ENCODE measurements at places on chromosomes 7 and 10.

DNA sequence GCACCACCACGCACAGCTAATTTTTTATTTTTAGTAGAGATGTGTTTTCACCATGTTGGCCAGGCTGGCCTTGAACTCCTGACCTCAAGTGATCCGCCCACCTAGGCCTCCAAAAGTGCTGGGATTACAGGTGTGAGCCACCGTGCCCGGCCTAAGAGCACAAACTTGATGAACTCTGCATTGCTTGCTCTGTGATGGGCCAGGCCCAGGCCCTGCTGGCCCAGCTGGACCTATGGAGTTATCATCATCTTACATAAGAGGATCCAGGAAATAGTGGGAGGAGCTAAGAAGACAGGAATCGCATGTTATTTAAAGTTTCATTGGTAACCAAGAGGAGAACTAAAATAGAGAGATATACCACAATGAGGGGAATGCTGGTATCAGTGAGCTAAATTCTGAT, 86.9 kb downstream of the DAGLB start:
- no peak overlapping the region for H3K27ac ChIP-seq
- H3K4me1 ChIP-seq, result peaks cover 4% of the 10 kb centered on the region
- H3K27me3 ChIP-seq, result no peaks in the 10 kb centered on the region
- DNase-seq, result no peak
- H3K4me3 ChIP-seq, result no peak overlapping the region
- H3K36me3 ChIP-seq, result no peaks in the 10 kb centered on the region

DNA sequence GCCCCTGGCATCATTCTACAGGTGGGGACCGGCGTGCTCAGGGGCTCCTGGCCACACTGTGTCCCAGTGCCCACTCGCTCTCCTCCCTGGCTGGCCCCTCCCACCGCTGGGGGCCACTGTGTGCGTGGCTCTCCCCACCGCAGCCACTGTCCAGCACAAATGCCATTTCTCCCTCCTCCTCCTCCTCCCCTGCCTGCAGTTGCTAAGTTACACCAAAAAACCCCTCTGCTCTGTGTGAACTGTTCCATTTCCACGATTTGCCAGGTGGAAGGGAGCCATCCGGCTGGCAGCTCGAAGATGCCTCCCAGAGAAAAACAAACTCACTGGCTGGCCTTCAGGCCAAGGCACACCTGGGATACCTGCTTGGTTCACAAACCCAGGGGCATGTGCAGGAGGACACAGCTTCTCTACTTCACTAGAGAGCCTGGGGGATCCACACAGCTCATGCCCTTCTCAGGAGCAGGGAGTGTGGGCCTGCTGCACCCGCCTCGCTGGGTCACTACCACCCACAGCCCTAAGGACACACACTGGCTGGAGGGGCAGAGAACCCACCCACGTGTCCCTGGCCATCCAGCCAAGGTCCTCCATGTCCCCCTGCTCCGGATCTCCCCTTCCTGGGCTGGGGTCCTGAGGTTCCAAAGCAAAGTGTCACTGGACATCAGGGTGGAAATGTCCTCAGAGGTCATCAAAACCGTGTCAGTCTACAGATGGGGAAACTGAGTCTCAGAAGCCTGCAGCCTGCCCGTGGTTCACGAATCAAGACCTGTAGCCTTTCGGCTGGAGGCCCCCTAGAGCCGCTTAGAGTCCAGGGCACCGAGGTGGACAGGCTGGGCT, 1.7 kb downstream of the RASGEF1A start:
- peaks cover 14% of the 10 kb centered on the region for H3K4me1 ChIP-seq
- H3K36me3 ChIP-seq, result no peaks in the 10 kb centered on the region
- peak overlapping the region; percentile 52 for H3K4me3 ChIP-seq
- no peak for DNase-seq
- peaks cover 60% of the 10 kb centered on the region for H3K27me3 ChIP-seq

- H3K36me3 ChIP-seq, result no peaks in the 10 kb centered on the region
- H3K27ac ChIP-seq, result no peak overlapping the region
- DNase-seq, result no peak
- H3K4me3 ChIP-seq, result no peak overlapping the region
These were observed 58.2 kb downstream of the GPR141 start for GRCh38 chr7:37741776-37742175.

DNA sequence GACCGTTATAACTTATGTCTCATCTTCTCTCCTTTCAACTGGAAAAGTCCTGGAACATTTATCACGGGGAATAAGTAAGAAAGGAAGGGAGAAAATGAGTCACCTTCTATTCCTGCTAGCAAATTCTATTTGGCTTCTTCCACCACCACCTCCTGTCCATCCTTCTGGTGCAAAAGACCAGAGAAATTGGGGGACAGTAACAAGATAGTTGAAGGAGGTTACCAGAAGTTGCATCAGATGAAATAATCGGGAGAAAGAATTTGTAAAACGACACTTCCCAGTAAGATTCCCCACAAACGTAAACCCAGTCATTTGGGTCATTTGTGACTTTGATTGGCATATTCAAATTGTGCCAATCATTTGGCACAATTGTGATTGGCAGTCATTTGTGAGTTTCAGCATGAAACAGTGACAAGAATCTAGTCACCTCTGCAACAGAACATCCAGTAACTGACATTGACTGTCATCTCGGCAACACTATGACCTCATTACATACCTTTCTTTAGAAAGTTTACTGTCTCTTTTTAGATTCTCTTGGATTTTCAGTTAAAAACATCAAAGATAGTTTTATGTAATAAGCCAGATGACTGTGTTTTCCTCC, 51.3 kb upstream of the PIK3CG start:
- no peak overlapping the region for H3K4me3 ChIP-seq
- H3K4me1 ChIP-seq, result peaks cover 19% of the 10 kb centered on the region
- H3K36me3 ChIP-seq, result no peaks in the 10 kb centered on the region
- DNase-seq, result no peak
- H3K27ac ChIP-seq, result no peak overlapping the region
- no peaks in the 10 kb centered on the region for H3K27me3 ChIP-seq

GRCh38 chr10:24307696-24308485, 99.0 kb downstream of the KIAA1217 start:
- DNase-seq, result no peak
- H3K27me3 ChIP-seq, result no peaks in the 10 kb centered on the region
- no peaks in the 10 kb centered on the region for H3K36me3 ChIP-seq
- no peaks in the 10 kb centered on the region for H3K4me1 ChIP-seq

DNA sequence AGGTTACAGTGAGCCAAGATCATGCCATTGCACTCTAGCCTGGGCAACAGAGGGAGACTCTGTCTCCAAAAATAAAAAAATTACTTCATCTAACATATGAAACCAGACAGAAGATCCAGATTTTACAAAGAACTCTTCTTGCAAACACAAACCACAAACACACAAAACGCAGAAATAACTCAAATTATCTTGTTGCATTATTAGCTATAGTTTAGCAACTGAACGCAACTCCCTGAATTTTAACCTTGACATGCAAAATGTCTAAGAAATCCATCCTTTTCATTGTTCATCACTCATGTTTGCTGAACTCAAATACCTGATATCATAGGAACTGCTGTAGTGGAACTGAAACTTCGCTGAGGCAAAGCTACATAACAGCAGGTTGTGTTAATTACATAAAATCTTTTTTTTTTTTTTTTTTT, 64.1 kb downstream of the MICU1 start:
- no peak for DNase-seq
- H3K4me3 ChIP-seq, result no peak overlapping the region
- peaks cover 33% of the 10 kb centered on the region for H3K4me1 ChIP-seq
- H3K27ac ChIP-seq, result peak overlapping the region; percentile 81

- no peaks in the 10 kb centered on the region for H3K4me1 ChIP-seq
- no peak for DNase-seq
- H3K36me3 ChIP-seq, result no peaks in the 10 kb centered on the region
- no peak overlapping the region for H3K27ac ChIP-seq
- no peak overlapping the region for H3K4me3 ChIP-seq
These were observed 170.9 kb upstream of the SMIM30 start for GRCh38 chr7:113289140-113289740.

DNA sequence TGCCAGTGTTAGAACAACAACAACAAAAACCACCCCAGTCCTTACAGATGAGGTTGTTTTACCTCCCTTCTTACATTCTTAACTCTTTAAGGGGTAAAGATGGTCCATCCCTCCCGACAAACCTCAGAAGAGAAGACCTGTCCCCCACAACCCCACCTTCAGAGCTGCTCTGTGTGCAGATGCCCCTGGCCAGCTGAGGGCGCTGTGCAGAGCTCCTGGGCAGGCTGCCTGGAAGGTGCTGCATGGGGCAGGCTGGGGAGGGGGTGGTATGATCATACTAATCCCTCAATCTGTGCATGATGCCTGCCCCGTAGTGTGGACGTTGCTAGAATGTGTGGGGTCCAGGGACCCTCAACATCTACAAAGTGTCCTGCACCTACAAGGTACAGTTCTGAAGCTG, 387.1 kb downstream of the INHBA start:
- no peak for DNase-seq
- H3K27me3 ChIP-seq, result no peaks in the 10 kb centered on the region
- peak overlapping the region; percentile 66 for H3K27ac ChIP-seq
- H3K36me3 ChIP-seq, result peaks cover 3% of the 10 kb centered on the region
- no peaks in the 10 kb centered on the region for H3K4me1 ChIP-seq
- H3K4me3 ChIP-seq, result no peak overlapping the region

- no peak for DNase-seq
- no peaks in the 10 kb centered on the region for H3K4me1 ChIP-seq
- no peaks in the 10 kb centered on the region for H3K36me3 ChIP-seq
- peaks cover 21% of the 10 kb centered on the region for H3K27me3 ChIP-seq
- H3K27ac ChIP-seq, result no peak overlapping the region
These were observed 44.9 kb downstream of the AKR1B15 start for GRCh38 chr7:134593530-134594392.

DNA sequence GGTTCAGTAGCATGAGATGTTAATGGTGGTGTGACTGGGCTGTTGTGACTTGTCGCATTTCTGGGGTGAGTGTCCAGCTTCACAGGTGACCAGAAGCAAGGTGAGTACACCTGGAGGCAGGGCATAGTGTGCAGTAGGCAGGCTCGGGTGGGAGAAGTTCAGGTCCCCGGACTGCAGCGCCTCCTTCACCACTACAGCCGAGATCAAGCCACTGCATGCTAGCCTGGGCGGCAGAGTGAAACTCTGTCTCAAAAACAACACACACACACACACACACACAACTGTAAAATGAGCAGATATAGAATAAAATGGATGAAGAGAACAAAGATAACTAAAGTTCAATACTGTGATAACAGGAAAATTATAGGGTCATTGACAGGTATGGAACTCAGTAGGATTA, 11.1 kb upstream of the PARD3 start:
- peaks cover 20% of the 10 kb centered on the region for H3K27me3 ChIP-seq
- no peaks in the 10 kb centered on the region for H3K36me3 ChIP-seq
- no peak for DNase-seq
- no peak overlapping the region for H3K4me3 ChIP-seq

GRCh38 chr10:63437116-63437949, 28.4 kb downstream of the JMJD1C start:
- peaks cover 15% of the 10 kb centered on the region for H3K4me1 ChIP-seq
- no peak for DNase-seq
- no peak overlapping the region for H3K4me3 ChIP-seq
- no peaks in the 10 kb centered on the region for H3K27me3 ChIP-seq
- H3K27ac ChIP-seq, result no peak overlapping the region
- no peaks in the 10 kb centered on the region for H3K36me3 ChIP-seq

- no peak overlapping the region for H3K4me3 ChIP-seq
- H3K4me1 ChIP-seq, result no peaks in the 10 kb centered on the region
- no peak overlapping the region for H3K27ac ChIP-seq
- no peaks in the 10 kb centered on the region for H3K27me3 ChIP-seq
- no peak for DNase-seq
These were observed 77.4 kb downstream of the PPP1R17 start for GRCh38 chr7:31764462-31764861.

DNA sequence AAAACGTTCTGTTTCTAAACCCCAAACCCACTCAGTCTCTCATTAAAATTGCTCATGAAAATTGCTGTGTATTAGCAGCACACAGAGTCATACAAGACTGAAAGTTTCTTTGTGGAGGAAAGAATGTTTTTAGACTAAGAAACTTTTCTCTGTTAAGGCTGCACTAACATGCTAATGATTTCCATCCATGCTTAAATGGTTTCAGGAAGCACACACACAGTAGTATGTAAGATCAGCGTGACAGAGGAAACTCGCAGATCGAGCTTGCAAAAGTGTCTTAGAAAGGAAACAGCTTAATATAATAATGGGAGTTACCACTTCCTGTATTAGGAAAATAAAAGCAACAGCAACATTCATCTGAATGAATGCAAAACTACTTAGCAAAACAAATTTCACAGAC, 112.7 kb downstream of the ICA1 start:
- H3K36me3 ChIP-seq, result no peaks in the 10 kb centered on the region
- peaks cover 24% of the 10 kb centered on the region for H3K4me1 ChIP-seq
- peaks cover 5% of the 10 kb centered on the region for H3K27me3 ChIP-seq
- H3K4me3 ChIP-seq, result no peak overlapping the region
- H3K27ac ChIP-seq, result no peak overlapping the region

- H3K27me3 ChIP-seq, result no peaks in the 10 kb centered on the region
- H3K4me1 ChIP-seq, result no peaks in the 10 kb centered on the region
- no peak overlapping the region for H3K27ac ChIP-seq
- no peak overlapping the region for H3K4me3 ChIP-seq
- no peaks in the 10 kb centered on the region for H3K36me3 ChIP-seq
These were observed 12.3 kb upstream of the CCDC172 start for GRCh38 chr10:116311706-116312490.

DNA sequence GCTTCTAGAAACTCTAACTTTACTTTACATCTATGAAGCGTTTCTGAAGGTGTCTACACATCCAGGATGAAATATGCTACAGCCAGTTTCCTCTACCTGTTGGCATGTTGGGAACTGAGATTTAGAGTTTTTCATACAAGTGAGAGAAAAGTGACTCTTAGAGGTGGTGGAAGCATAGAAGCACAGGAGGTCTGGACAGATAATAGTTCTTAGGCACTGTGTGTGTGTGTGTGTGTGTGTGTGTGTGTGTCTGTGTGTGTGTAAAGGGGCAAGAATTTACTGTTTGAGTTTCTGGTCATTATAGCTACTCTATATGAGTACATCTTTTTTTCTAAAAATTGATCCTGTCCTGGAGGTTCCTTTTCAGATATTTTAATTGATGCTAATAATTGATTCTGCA, 110.7 kb upstream of the MTPN start:
- H3K4me1 ChIP-seq, result no peaks in the 10 kb centered on the region
- no peak overlapping the region for H3K27ac ChIP-seq
- H3K36me3 ChIP-seq, result peaks cover 2% of the 10 kb centered on the region
- H3K27me3 ChIP-seq, result no peaks in the 10 kb centered on the region
- H3K4me3 ChIP-seq, result no peak overlapping the region

GRCh38 chr10:60352105-60352504, 37.6 kb downstream of the ANK3 start:
- peaks cover 65% of the 10 kb centered on the region for H3K4me1 ChIP-seq
- DNase-seq, result peak; percentile 38
- H3K27ac ChIP-seq, result peak overlapping the region; percentile 90
- no peaks in the 10 kb centered on the region for H3K27me3 ChIP-seq

DNA sequence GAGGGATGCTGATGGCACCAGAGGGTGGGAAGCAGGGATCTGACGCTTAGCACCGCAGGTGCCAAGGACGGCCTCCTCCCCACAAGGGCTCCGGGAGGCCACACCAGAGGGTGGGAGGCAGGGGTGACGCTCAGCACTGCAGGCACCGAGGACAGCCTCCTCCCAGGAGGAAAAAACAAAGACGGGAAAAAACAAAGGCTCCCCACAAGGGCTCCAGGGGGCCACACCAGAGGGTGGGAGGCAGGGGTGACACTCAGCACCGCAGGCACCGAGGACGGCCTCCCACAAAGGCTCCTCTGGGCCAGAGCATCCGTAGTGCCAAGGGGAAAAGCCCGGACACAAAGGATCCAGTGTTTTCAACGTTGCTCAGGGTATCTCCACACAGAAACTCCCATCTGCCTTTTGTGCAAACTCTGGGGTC, 25.6 kb downstream of the DIP2C start:
- no peak for DNase-seq
- no peaks in the 10 kb centered on the region for H3K36me3 ChIP-seq
- peaks cover 14% of the 10 kb centered on the region for H3K27me3 ChIP-seq
- no peaks in the 10 kb centered on the region for H3K4me1 ChIP-seq

Measured in stimulated activated naive B cell treated with anti-CD40 and anti-IgM and Interleukin-4, amounts not matched to agents 10 μg/mL and 1 μg/mL and 100 μg/mL, for 72 hours (primary cell).